ENCODE measurements at places on chromosomes 16 and 17.

DNA sequence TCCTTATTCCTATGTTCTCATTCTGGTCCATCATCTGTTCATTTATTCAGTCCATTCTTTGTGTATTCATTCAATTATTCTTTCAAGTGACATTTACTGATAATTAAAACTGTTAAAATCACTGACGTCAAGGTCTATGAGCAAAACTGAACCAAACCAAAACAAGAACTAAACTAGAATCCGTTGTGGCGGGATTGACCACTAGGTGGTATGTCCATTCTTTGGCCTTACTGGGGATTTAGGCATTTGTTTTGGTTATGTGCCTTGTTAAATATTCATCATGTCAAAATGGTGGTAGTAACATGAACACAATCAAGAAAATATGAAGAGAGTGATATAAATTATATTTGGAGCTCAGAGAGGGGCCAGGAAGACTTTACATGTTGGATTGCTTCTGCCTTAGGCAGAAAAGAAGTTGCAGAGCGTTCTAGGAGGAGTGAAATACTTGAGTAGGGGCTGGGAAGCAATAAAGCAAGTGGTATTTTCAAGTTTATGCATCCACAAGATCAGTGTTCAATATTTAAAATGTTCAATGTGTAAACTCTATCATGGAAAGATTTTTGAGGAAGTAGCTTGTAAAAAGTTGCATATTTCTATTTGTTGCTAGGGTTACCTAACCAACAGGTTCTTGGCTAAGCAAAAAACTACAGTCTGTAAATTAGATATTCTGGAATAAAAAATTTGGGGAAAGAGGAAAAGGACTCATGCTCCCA, 129.0 kb downstream of the CDH13 start:
- no peak for DNase-seq

DNA sequence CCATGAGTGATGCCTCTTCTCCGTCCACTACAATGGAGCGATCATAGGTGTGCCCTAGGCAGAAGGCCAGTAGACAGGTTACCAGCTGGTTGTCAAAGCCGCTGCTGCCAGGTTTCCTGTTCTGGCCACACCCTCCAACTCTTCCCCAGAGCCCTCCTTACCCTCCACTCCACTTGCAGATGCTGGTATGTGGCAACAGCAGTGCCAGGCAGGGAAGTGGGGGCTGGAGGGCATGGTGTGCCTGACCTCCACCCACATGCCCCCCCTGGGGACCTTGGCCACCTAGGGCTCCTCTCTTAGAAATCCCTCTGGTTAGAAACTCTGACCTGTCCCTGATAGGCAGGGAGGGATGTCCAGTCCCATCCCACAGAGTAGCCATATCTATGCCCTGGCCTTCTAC, 1.5 kb downstream of the RRAD start:
- no peak for DNase-seq

DNA sequence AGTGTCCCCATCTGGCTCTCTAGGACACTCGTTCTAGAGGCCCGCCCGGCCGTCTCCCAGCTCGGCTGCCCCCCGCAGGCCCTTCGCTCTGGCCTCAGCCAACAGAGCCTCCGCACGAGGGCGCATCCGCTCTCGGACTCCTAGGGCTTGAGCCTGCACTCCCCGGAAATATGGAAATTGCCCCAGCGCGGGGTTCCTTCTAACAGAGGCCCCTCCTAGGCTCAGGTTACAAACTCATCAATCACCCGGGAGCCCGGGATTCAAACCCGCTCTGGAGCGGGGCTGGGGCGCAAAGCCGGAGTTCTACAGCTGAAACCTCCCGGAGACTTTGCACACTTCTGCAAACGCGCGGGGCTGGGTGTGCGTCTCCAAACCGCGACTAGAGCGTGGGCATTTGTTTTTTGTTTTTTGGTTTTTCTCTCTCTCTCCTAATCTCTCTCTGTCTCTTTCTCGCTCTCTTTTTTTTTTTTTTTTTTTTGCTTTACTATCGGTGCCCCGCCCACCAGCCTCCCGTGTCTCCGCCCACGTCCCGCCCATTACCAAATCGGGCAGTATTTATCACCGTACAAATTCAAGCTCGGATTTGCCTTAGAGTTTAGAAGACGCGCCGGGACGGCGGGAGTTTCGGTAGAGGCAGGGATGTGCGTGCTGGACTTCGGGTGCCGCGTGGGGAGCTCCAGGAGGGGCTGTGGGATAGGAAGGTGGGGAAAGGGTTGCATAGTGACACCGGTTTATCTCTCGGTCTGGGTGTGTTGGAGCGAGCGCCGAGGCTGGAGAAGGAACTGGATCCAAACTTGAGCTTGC, 2.4 kb upstream of the FOXL1 start:
- DNase-seq = peak; percentile 65

GRCh38 chr16:67543036-67543435, 14.4 kb downstream of the RIPOR1 start:
- no peak for DNase-seq

GRCh38 chr16:4699046-4699556, 5.7 kb downstream of the NUDT16L1 start:
- DNase-seq = no peak

DNA sequence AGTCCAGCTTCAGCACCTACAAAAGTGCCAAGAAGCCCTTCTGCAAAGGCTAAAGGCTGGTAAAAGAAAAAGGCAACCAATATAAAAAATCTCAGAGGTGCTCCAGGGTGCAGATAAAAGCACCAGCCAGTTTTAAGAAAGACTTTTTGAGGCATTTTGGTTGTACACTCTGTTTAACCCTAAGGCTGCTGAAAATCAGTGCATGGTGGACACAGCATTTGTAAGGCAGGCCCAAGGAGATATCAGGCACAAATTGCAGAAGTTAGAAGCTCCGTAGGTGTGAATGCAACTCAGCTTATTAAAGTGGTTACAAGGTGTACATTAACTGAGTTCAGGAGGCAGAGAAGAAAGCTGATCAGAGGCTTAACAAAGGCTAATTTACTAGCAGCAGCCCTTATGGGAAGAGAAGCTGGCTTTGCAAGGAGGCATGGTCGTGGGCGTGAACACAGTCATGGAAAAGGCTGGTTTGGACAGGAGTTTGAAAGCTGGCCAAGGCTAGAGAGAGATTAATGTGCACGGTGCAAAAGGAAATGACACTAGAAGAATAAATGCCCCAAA, 21.1 kb downstream of the ACSM1 start:
- no peak for DNase-seq

- DNase-seq = no peak
Observed at GRCh38 chr17:67020293-67020766, 24.0 kb upstream of the CACNG1 start.

DNA sequence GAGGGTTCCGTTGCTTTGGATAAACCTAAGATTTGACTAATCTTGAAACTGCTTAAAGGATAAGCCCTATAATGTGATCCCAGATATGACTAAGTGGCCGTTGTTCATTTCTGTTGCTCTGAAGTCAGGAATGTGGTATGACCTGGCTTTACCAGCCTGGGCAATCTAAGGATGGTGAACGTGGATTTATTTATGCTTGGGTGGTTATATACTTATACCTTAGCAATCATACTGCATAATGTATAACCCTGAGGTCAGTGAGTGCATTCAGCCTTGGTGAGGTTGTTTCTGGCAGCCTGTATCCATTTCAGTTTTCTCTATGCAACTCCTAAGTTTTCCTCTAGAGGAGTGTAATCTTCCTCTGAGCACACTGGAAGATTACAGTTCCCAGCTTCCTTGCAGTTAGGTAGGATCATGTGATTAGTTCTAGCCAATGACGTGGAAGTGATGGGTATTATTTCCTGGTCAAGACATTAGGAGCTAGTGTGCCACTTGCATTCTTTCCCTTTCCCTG, 41.9 kb downstream of the FTO start:
- no peak for DNase-seq

- DNase-seq = no peak
Observed at GRCh38 chr17:55441544-55441943, 19.9 kb upstream of the MMD start.

DNA sequence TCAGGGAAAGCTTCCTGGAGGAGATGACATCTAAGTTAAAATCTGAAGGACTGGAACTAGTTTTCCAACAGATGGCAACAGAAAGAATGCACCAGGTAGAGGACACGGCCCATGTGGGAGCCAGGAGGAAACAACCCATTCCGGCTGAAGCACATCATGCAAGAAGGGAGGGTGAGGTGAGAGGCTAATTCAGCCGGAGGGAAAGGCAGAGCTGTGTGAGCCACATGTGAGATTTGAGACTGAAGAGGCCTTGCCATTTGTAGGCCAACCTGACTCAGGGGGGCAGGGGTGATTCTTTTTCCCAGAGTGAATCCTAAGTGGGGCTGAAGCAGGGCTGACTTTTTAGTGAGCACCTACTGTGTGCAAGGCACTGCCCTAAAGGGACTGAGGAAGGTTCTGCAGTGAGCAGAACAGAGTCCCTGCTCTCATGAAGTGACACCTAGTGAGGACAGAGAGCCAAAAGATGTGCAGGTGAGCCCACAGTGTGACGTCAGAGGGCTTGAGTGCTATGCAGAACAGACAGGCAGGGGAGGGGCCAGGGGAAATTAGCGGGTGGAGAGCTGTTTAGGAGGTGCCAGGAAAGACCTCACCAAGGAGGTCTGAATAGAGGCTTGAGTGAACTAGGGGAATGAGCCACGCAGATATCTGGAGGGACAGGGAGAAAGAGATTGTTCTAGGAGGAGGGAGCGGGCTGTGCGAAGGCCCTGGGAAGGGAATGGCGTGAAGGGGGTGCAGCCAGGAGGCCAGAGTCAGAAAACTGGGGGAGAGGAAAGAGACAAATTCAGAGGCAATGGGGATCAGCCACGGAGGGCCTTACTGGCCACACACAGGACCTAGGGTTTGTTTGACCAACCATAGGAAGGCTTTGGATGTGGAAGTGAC, 19.8 kb upstream of the IL21R start:
- DNase-seq = no peak

GRCh38 chr16:50841081-50841886, 99.4 kb downstream of the CYLD start:
- DNase-seq = no peak

- DNase-seq = no peak
Observed at GRCh38 chr17:42056635-42057034, 6.2 kb upstream of the C17orf113 start.

- no peak for DNase-seq
Observed at GRCh38 chr16:9097266-9098219, 6.1 kb downstream of the HAPSTR1 start.

DNA sequence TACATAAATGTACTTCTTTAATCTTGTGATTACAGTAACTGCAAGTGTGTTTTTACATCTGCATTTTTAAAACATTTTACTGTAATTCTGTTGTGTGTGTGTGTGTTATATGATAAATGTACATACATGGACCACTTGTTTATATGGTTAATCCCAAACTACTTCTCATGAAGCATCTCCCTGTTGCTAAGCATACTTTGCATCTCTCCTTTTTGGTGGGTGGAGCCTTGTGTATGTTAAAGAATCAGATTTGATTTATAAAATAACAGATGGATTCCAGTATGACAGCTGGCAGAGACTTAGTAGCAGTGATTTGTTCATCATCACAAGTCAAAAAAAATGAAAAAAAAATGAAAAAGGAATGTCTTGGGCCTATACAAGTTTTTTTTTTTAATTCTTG, 56.0 kb upstream of the RHBDL3 start:
- DNase-seq = no peak

GRCh38 chr17:50629902-50630301, 4.8 kb upstream of the ABCC3 start:
- DNase-seq = no peak

GRCh38 chr16:8894736-8895334, 12.7 kb downstream of the LITAFD start:
- no peak for DNase-seq

Data from BJ (cell line).